Activated T-helper 1 cell treated with anti-CD3 and anti-CD28 coated beads, Interleukin-2, amount 50 U/mL, for 16 hours (primary cell): ENCODE measurements at places on chromosomes 11 and 22.

DNA sequence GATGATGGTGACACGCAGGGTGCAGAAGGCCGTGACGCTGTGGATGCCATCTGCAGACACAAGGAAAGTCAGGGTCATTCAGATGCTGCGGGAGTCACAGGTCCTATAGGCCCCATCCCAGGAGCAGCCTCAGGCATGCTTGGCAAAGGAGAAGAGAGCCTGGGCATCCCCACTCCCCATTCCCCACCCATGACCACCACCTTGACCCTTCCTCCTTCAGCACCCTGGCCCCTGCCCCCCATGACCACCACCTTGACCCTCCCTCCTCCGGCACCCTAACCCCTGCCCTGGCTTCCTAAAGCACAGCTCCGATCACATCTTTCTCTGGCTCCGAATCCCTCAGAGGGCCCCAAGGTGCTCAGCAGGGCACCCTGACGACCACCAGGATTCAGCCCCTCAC, 73.1 kb downstream of the CELSR1 start:
- DNase-seq, result no peak

- DNase-seq, result no peak
Observed at GRCh38 chr11:83410605-83411565, 124.7 kb upstream of the CCDC90B start.

GRCh38 chr11:3962406-3962840, 107.0 kb downstream of the STIM1 start:
- no peak for DNase-seq

DNA sequence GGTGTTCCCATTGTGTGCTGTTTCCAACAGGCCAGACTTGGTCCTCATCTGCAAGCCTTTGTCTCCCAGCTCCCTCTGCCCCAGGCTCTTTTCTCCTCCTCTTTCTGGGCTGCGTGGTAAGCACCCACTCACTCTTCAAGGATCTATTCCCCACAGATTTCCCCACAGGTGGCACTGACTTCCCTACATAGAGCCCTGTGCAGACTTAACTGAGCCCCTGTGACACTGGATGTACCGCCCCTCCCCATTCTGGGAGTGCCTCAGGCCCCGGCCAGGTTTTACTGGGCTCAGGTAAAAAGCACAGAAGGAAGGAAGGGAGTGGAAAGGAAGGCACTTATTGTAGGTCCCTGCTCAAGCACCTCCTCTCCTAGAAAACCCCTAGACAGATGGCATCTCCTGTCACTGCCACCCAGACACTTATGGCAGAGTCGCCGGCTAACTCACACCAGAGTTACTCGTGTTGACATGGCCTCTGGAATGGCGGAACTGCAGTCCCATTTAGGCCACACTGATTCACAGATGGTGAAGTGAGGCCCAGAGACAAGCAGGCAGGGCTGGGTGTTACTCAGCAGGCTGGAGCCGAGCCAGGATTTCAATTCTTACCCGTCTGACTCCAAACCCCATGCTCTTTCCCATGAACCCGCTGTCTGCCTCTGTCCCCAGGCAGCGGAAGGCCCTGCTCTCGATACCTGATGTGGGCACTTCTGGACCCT, 47.2 kb downstream of the LRRC32 start:
- DNase-seq, result no peak

- no peak for DNase-seq
Observed at GRCh38 chr22:20395907-20396287, 1.9 kb downstream of the ZNF74 start.

DNA sequence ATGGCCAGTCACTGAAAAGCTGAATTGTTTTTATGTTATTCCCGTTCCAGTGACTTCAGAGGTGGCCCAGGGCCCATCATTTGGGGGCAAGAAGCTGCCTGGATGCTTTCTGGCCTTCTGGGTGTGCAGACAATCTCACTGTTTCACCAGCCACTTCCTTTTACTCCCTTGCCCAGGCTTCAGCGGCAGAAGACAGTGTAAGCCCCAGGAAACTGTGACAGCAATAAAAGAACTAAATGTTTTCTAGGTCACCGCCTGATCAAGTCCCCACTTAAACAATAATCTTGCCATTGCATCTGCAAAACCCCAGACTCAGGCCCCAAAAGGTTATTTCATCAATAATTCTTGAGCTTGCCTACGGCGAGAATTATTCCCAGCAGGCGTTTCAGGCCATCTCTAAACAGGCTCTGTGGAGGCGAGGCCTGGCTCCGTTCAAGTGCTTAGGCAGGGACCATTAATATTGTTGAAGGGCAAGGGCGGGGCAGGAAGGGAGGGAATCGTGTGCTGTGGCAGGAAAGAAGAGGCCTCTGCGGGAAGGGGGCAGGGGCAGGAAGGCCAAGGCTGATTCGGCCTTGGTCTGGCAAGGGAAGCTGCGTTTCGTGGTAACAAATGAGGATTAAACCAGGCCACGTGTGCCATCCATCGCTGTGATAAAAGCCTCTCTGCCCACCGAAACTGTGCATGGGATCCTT, 252.3 kb downstream of the KIRREL3 start:
- no peak for DNase-seq

DNA sequence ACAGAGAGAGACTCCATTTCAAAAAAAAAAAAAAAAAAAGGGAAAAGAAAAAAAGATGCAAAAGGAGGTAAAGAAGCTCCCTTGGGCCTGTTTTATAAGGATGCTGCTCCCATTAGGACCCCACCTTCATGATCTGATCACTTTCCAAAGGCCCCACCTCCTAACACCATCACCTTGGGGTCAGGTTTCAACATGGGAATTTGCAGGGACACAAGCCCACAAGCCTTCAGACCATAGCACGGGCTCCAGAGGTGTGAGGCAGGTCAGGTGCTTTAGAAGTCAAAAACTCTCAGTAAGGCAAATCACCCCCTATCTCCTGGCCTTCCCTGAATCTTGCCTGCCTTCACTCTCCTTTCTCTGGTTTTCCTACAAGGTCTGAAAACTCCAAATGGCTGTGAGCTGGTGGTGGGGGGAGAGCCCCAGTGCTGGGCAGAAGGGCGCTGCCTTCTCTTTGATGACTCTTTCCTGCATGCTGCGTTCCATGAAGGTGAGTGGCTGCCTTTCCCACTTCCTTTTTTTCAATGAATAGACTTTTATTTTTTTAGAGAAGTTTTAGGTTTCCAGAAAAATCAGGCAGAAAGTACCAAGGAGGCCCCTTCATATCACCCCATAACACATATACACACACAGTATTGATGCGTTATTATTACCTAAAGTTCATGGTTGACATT, 13.2 kb downstream of the ASPHD2 start:
- DNase-seq, result no peak

DNA sequence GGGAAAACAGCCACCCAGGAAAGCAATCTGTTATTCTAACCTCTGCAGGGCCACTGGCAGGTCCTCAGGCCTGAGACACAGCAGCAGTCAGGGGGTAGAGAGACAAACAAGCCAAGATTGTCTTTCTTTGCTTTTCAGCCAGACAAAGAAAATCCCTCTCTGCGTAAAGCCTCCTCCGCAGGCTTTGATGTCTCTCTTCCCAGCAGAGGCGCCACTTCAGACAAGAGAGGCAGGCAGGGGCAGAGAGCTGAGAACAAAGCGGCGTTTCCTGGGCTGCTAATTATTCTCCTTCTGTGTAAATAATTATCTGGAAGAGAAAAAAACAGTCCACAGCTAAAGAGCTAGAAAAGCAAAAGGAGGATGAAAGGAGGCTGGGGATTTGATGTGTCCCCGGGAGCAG, 102.7 kb upstream of the SEZ6L start:
- no peak for DNase-seq

DNA sequence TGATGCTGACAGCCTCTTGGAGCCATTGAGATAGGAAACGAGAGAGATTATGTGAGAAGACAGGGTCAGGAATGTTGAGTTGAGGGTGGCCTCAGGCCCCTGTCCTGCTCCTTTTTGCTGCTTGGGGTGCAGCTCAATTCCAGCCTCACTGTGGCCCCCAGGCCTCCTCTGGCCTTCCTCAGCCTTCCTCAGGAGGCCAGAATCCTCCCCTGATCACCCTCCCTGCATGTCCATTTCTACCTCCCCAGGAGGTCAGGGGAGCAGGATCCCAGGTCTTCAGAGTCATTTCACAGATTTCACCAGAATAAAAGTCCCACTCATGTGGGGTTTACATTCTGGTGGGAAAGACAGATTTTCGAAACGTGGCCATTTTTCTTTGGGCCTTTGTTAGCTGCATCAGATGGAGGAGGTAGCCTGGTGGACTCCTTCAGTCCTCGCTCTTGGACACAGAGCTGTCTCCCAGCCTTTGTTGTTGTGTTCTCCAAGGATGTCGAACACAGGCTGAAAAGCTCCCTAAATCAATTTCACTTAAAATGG, 2.2 kb upstream of the KCNQ1OT1 start:
- no peak for DNase-seq

DNA sequence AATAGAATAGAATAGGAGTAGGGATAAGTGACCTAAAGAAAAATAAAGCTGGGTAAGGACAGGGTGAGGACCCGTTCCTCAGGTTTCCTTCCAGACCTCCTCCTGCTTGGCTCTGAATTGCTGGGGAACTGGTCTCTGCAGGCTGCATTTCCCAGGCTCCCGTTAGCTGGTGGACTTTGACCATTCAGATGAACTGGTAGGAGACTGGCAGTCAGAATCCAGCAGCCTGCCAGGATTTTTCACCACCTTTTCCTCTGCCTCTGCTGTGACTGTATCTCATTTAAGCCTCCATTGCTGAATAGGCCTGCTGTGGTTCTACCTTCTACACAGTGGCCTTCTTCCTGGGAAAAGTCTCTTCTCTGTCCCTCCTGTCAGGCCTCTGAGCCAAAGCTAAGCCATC, 24.6 kb upstream of the SMPD1 start:
- DNase-seq, result no peak

DNA sequence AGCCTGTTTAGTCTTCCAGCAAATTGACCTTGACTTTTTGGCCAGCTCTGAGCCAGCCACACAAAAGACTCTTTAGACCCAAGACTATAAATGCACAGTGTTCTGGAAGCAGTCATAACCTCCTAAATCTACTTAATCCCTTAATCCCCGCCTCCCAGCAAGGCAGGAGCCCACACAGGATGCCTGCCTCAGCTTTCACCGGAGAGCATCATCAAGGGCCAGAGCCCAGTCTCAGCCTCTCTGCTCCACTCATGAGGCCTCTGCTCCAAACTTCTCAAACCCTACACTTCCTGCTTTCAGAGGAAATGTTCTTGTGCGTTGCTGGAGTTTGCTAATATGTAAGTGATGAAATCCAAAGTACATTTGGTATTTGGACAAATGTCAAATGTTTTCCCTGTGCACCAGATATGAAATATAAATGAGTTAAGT, 57.9 kb upstream of the FSHB start:
- no peak for DNase-seq

GRCh38 chr11:75557666-75558494, 4.2 kb upstream of the SERPINH1 start:
- DNase-seq, result no peak

- no peak for DNase-seq
Observed at GRCh38 chr22:43449205-43449830, 37.5 kb downstream of the MPPED1 start.

DNA sequence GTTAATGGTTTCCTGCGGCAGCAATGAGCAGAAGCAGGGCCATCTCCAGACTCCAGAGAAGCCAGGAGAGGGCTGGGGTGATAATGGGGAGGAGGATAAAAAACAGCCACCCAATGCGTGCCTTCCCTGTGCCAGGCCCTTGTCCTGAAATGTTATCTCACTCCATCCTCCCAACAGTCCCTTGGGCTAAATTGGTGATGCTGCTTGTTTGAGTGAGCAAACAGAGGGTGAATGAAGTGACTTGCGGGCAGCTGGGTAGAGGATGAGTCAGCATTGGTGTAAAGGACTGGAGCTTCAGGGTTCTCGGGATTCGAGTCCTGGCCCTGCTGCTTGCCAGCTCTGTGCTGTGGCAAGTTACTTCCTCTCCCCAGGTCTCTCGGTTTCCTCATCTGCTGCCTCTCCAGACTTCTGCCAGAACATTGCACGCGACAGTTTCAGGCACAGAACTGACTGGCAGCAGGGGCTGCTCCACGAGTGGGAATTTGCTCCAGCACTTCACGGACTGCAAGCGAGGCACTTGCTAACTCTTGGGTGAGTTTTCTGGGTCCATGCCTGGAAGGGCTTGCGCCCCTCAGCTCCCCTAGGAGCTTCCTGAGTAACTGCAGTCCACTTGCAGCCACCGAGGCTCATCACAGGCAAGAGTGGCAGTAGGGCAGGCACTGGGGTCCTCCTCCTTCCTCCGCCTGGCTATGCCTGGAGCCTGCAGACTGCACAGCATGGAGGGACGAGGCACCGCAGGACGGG, at the start of gene P2RY6:
Gene P2RY6, plus strand, starts transcription at position 403 of the 744 bp plus-strand sequence. CDS start 24,181 bp downstream, outside the sequence.
- DNase-seq, result no peak

GRCh38 chr11:58530236-58530635, 22.3 kb upstream of the OR5B21 start:
- no peak for DNase-seq

DNA sequence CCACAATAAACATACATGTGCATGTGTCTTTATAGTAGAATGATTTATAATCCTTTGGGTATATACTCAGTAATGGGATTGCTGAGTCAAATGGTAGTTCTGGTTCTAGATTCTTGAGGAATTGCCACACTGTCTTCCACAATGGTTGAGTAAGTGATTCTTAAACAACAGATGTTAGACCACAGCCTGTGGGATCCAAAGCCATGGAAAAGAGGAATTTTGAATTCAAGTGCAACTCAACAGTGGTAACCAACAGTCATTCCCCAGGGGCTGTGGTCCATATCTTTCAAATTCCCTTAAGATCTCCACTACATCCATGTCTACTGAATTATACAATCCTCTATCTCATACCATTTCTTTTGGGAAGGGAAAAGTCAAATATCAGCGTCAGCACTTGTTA, 321.5 kb downstream of the LARGE1 start:
- DNase-seq, result no peak

GRCh38 chr11:70323806-70324205, 53.3 kb downstream of the PPFIA1 start:
- DNase-seq, result no peak

GRCh38 chr11:76077575-76078150, 128.6 kb downstream of the WNT11 start:
- no peak for DNase-seq

- no peak for DNase-seq
Observed at GRCh38 chr11:674406-674805, 20.6 kb downstream of the DEAF1 start.

DNA sequence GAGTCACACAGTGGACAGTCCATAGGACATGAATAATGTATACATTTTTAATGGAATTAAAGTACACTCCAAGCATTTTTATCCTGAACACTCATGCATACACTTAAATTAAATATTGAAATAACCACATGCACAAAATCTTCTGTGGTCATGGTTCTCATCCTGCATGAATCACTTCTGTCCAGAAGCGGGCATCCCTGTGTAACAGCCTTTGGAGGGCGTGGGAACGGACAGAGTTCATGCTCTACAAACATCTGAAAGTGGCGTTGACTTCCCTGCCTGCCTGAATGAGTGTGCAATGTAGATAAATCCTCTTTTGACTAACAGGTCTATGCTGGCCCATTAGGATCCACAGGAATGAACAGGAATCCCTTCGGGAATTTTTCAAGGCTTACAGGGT, 780.2 kb downstream of the BRD1 start:
- DNase-seq, result no peak

- DNase-seq, result no peak
Observed at GRCh38 chr11:78622666-78623065, 48.0 kb upstream of the NARS2 start.

GRCh38 chr11:889687-890475, 20.7 kb downstream of the CHID1 start:
- DNase-seq, result no peak
